ENCODE measurements at places on chromosomes 2 and 18. TPM values are rescaled to one million over a fixed set of nuclear protein-coding genes. Genes with fewer than 3 reads are reported as not detected.

Gene BCL11A
- not detected for total RNA-seq

Gene CCDC102B
- 1.4 TPM for total RNA-seq

Gene RESP18
- not detected for total RNA-seq

Gene RAB17
- not detected for total RNA-seq

Gene EGR4
- total RNA-seq = 0.09 TPM

Gene TXNDC2
- not detected for total RNA-seq

Gene GLI2
- 0.28 TPM for total RNA-seq

Gene SPATA3
- total RNA-seq = 0.44 TPM

Gene PRKAG3
- not detected for total RNA-seq

Gene FOXI3
- total RNA-seq = not detected

Gene ALKAL2
- not detected for total RNA-seq

Gene AQP12B
- total RNA-seq = not detected

Gene SEC11C
- 127 TPM for total RNA-seq

Gene ALPI
- not detected for total RNA-seq

Gene SPEG
- 0.52 TPM for total RNA-seq

Gene CROCC2
- total RNA-seq = not detected

Gene DCDC2C
- not detected for total RNA-seq

Gene SIX2
- not detected for total RNA-seq

Gene DNER
- not detected for total RNA-seq

Gene NEU2
- total RNA-seq = not detected

Gene TRABD2A
- total RNA-seq = 30.2 TPM

Gene LIMS4
- 0.85 TPM for total RNA-seq

Gene INO80D
- total RNA-seq = 26.7 TPM

Gene ABCB6
- total RNA-seq = 15.2 TPM

Gene CPLX4
- total RNA-seq = not detected

Data from activated CD8-positive, alpha-beta memory T cell treated with anti-CD3 and anti-CD28 coated beads, Interleukin-2, amount 10 ng/mL, durations not matched to agents 7 days and 5 days (primary cell).